ENCODE measurements at places on chromosomes 11 and 22.

- DNase-seq = no peak
Measured at GRCh38 chr11:127670374-127671119, 670.0 kb upstream of the KIRREL3 start.

- no peak for DNase-seq
Measured at GRCh38 chr11:71235719-71236118, 16.7 kb downstream of the SHANK2 start.

DNA sequence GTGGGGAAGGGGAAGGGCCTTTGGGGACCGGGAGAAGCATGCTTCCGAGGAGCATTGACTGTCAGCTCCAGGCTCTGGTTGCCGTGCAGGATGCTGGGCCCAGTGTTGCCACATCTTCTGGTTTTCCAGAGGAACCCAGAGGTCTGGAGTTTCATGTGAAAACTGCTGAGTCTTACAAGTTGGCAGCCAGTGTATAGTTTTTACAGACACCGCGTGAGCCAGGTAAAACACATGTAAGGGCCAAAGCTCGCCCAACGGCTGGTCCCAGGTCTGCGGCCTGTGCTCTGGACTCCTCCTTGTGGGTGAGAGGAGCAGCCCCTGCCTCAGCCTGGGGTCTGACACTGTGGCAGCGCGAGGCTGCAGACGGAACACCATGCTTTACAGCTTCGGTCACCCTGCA is 18.4 kb upstream of the SORL1-AS1 start:
- DNase-seq = no peak

- no peak for DNase-seq
Measured at GRCh38 chr11:115503083-115503885, 931 bp downstream of the CADM1 start.

GRCh38 chr22:21839765-21840140 is 27.7 kb downstream of the MAPK1 start:
- no peak for DNase-seq

GRCh38 chr11:110522471-110522870 is 92.7 kb downstream of the FDX1 start:
- no peak for DNase-seq

DNA sequence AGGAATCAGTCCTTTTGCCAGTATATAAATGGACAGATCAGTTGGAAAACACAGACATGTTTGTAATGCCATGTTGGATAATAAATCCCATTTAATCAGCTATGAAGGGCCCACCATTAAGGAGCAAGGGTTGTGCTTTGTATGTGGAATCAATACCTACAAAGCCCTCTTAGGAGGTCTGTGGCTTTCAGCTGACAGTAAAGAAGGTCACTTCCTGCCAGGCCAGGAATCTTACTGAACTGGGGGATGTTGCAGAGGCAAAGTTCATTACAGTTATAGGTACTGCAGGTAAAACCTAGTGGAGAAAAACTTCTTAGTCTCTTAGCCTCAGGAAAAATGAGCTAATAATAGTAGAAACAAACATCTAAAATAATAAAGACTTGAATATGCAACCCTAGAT is 129.5 kb downstream of the FAM76B start:
- no peak for DNase-seq

- no peak for DNase-seq
Measured at GRCh38 chr22:44892243-44892642, 117.6 kb downstream of the PHF21B start.

DNA sequence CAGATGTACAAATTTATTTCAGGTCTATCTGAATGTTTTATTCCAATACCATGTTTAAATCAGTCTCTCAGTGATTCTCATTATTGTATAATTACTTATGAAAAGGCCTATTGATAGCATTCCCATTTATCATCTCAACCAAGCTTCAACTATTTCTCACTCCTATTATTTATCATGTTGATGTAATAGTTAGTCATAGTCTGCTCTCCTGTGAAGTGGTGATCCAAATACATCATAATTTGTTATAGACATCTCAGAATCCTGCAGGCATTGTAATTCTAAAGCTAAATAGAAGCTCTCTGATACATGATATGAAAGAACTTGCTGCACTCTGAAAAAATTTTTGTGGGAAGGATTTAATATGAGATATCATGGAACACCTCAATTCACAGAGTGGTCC is 21.8 kb upstream of the OR8G1 start:
- no peak for DNase-seq

- DNase-seq = no peak
Measured at GRCh38 chr11:27864091-27864491, 163.8 kb upstream of the BDNF start.

GRCh38 chr11:69698362-69698761 is 5.5 kb downstream of the FGF19 start:
- no peak for DNase-seq
